ENCODE measurements at places on chromosomes 12 and 14.

DNA sequence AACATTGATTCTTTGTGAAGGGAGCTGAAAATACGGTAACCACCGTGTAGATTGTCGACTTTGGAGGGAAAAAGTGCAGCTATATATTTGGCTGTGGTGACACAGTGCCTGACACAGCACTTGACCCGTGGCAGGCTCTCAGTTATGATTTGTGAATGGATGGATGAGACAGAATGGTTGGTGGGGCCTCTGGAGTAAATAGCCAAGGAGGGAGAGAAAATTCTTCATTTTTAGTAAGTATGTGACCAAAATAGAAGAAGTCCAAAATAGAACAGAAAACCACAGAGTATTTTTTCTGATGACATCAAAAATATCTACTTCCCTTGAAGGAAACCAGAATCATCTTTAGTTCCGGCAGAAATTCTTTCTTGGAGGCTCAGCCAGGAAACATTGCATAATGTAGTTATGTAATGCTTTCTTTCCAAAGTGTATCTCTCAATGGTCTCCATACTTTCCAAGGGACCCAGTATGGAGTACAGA is 82.0 kb upstream of the WSCD2 start:
- DNase-seq = peak; percentile 27

GRCh38 chr14:48914921-48915320 is 671.3 kb downstream of the RPS29 start:
- DNase-seq = no peak

DNA sequence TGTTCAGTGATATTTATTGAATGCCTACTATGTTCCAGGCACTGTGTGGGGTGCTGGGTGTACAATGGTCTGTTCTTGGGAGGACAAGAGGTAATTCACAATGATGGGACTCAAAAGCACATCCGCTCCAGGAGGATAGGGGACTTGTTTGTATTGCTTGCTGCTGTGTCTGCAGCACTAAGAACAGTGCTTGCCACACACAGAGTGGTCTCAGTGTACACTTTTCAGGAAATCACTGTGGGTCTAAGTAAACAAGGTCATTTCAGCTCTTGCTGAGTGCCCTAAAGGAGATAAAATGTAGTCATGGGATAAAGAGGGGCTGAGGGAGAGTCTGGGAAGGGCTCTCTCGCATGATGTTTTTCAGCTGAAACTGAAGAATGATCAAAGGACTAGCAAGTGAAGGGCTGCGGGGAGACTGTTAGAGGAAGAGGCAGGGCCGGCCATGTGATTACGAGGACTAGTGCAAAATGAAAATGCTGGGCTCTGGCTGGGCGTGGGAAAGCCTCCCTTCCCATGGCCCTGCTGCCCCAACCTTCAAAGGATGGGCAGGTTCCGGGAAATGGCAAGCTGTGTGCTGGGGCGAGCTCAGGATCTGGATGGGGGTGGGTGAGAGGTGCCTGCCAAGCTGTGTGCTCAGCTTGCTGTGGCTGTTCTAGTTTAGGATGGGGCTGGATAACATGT is 39.1 kb downstream of the ADCK1 start:
- DNase-seq = no peak

GRCh38 chr14:104804481-104805325 is 3.8 kb downstream of the ZBTB42 start:
- no peak for DNase-seq

- no peak for DNase-seq
Measured at GRCh38 chr12:65466911-65467310, 188.4 kb downstream of the MSRB3 start.

GRCh38 chr12:103809154-103809553 is 31.9 kb downstream of the NT5DC3 start:
- no peak for DNase-seq

- no peak for DNase-seq
Measured at GRCh38 chr12:54423816-54424150, 4.7 kb upstream of the ITGA5 start.
